ENCODE measurements at places on chromosomes 12 and 14.

DNA sequence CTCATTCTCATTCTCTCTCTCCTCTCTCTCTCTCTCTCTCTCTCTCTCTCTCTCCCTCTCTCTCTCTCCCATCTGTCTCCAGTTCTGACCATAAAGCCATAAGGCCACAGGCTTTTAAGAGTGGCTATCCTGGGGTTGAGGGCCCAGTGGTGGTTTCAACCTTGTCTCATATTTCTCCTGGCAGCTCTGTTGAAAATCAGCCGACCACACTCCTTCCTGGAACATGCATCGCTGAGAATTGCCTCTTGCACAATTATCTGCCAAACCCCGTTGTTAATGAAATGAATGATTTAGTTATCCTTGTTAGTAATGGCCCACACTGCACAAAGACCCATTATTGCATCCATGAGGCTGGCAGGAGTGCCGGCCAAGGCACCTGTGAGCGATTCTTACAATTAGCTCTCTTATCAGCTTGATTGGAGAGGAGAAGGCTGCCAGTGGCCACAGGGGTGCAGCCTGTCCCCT, 30.4 kb upstream of the KCNA5 start:
- DNase-seq: peak; percentile 25

DNA sequence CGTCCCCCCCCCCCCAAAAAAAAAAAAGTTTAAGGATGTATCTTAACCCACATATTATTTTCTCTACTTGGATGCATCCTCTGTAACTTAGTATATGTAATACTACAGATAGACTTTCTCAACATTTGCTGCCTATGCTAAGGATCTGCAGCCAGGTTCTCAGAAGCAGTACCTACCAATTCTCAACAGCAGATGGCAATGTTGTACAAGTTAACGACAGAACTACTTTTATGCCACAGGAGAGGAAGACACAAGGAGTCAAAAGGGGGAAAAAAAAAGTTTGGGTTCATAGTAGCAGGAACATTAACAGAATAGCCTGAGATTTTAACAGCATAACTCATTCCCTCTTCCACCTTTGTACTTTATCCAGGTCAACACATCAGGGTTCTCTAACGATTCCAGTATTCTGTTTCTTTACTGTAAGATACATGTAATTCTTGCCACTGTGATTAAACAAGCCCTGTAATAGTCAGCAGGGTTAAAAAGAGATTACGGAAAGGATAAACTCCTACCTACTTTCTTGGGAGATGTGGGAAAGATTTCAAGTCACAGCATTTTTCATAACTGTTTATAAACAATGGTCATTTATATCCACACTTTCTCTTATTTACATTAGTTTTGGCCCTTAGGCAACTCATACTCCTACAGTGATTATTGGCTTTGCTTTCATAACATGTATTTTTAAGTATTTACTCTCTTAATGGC, 5.7 kb upstream of the NEK9 start:
- DNase-seq: peak; percentile 85

- DNase-seq: no peak
Observed at GRCh38 chr12:54661048-54661447, 12.9 kb upstream of the DCD start.

GRCh38 chr12:60137513-60137912, 541.7 kb downstream of the SLC16A7 start:
- no peak for DNase-seq

DNA sequence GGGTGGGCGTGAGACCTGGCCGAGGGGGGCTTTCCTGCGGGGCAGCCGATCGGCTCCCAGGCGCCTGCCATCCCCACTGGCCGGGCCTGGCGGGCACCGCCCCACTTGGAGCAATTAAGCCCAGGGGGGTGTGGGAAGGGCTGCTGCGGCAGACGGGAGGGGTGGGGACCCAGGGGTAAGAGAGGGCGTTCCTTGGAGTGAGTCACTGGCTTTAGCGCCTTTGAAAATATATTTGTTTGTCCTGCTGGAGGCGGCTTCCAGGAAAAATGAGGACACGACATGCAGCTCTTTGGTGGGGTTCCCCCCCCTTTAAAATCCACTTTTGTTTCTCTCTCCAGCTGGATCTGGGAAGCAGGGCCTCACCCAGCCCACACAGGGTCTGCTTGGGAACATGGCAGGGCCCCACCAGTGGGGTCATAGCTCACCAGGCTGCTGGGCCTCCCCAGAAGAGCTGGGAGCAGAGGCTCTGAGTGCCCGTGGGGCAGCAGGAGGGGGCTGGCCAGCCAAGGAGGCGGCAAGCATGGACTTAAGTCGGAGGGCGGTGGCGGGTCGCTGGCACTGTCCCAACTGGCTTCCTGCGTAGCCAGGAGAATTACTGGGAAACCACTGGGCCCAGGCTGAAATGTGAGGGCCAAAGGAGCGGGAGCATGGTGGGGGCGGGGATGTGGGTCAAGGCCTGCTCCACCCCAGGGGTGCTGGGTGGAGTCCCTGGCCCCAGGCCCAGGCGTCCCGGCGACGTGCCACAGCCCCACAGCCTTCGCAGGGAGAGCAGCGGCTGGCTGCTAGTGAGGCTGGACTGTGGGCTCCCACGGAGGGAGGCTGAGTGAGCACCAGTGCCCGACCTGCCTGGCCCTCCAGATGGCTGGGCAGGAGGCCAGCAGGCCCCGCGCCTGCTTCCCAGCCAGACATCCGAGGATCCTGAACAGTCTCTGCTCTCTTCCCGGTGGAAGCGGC, 128.0 kb downstream of the RFLNA start:
- DNase-seq: peak; percentile 99

DNA sequence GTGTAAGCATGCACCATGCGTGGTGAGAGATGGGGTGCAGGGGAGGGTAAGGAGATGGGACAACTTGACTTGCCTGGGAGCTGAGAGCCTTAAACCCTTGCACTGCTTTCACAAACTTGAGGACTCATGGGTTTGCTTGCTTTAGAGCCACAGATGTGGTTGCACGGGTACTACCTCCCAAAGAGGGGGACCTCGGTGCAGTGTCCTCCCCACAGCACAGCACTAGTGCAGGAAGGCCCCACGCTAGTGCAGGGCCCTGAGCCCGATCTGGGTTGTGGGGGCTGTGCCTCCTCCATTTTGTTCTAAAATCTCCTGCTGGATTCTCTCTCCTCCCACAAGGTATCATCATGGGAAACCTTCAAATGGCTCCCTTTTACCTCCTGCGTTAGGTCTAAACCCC, 11.2 kb downstream of the KRT72 start:
- no peak for DNase-seq

GRCh38 chr12:3668479-3669165, 84.3 kb downstream of the CRACR2A start:
- peak; percentile 4 for DNase-seq

DNA sequence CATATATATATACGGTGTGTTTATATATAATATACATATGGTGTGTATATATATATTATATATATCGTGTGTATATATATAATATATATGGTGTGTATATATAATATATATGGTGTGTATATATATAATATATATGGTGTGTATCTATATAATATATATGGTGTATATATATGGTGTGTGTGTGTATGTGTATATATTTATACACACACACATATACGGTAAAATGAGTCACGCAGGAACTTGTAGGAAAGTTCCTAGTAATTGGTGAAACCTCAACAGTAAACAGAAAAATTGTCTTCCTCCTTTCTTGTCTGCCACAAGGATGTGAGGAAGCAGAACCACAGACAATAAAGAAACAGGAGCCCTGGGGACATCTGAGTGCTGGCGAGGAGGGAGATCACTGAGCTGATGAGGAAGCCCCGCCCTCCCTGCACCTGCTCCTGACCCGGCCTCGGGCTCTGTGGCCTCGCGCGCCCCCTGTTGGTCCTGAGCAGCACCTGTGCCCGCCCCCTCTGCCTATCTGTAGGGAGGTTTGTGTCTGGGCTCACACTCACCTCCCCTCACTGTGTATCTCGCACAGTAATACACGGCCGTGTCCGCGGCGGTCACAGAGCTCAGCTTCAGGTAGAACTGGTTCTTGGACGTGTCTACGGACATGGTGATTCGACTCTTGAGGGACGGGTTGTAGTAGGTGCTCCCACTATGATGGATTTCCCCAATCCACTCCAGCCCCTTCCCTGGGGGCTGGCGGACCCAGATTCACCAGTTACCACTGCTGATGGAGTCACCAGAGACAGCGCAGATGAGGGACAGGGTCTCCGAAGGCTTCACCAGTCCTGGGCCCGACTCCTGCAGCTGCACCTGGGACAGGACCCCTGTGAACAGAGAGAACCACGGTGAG, 1079.4 kb downstream of the TMEM121 start:
- DNase-seq: no peak

DNA sequence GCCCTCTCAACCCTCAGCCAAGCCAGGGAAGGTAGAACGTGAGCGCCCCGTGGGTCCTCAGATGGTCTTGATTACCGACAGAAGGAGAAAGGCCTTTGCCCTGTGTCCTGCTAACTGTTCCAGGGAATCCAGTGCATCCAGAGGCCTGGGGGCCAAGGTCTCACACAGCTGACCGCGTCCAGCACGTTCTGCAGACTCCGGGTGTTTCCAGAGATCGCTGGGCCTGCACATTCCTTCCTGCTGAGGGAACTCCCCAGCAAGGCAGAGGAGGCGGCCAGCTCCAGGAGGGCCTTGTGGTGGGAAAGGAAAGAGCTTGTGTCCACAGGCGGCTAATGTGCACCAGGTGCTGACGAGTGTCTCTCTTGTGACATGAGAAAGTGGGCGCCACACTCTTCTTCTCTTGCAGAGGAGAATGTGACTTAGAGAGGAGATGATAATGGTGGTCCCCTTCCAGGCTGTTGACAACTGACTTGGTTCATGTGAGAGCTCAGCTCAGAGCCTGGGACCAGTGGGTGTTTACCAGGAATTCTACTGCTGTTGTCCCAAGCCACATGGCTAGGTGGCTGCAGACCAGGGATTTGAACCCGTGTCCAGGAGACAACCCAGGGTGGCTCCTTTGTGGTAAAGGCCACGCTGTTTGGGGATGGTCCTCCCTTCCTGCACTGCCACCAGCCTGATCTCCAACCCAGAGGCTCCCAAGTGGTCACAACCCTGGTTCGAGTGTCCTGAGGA, 46.8 kb upstream of the DLK1 start:
- peak; percentile 62 for DNase-seq

DNA sequence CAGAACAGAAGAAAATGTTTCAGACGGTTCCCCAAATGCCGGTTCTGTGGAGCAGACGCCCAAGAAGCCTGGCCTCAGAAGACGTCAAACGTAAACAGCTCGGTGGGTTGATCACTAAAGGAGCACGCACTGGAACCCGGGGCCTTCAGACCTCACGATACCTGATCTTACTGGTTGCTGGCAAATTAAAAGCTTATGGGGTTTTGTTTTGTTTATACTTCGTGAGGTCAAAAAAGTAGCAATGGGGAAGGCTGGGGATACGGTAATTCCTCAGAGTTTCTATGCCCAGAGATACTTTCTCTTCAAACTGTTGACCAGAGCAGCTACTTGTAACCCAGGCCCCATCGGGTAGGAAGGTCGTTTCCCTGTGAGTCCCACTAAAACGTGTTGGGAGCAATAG, 1.7 kb downstream of the CDKN1B start:
- DNase-seq: peak; percentile 45

GRCh38 chr12:109295764-109296425, 13.2 kb downstream of the FOXN4 start:
- no peak for DNase-seq

DNA sequence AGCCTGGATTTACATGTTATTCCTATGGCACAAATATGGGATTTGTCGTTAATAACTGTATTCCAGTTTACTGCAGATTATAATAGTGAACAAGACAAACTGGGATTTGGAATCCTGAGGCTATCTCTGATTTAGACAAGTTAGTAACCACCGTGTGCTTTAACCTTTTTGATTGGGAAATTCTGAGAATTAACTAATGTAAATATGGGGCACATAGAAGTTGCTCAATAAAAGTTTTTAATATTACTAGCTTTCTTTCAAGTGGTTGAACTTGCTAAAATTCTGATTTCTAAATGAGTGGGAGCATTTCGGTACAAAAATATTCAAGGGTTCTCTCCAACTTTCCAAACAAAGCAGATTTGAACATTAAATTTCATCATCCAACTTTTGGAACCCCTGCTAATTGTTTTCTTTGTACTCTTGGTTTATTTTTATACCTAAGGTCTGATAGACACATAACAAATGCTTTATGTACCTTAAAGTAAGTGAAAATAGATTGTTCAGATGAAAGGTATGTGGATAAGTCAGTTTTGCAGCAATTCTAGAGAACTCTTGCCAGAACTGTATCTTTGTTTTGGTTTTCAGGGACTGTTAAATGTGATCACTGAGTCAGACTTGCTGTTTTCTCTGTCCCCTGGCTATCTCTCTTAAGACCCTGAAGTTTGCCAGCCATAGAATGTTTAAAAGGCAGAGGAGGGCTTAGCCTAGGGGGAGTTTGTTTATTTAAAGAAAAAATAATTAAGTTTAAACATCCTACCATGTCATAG, 57.5 kb downstream of the FRS2 start:
- peak; percentile 90 for DNase-seq

GRCh38 chr14:37081218-37081617, 91.2 kb downstream of the SLC25A21 start:
- DNase-seq: no peak

GRCh38 chr12:116672842-116673516, 64.9 kb downstream of the SPRING1 start:
- no peak for DNase-seq

DNA sequence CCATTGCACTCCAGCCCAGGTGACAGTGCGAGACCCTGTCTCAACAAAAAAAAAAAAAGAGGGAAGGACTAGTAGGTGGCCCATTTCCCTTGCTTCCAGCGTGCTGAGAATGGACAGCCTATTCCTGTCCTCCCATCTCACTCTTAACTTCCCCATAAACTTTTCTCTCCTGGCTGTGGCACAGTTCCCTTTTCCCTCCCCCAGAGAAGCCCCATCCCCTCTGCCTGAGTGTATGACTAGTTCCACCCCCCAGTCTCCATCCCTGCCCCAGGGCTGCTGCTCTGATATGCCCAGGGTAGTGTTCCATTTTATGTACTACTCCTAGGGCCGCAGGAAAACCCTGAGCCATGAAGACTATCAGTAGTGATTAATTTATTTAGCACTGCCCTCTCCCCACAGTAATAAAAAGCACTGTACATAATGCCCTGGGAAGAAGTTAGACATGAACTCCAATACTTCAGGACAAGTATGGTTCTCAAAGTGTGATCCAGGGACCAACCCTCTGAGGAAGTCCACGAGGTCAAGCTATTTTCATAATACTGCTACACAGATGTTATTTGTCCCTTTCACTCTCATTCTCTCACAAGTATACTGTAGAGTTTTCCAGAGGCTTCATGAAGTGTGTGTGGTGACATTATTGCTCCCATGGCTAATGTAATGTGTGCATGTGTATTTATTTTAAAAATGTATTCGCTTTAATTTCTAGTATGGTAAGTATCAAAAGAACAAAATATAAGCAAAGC, 11.5 kb upstream of the CHD4 start:
- no peak for DNase-seq

DNA sequence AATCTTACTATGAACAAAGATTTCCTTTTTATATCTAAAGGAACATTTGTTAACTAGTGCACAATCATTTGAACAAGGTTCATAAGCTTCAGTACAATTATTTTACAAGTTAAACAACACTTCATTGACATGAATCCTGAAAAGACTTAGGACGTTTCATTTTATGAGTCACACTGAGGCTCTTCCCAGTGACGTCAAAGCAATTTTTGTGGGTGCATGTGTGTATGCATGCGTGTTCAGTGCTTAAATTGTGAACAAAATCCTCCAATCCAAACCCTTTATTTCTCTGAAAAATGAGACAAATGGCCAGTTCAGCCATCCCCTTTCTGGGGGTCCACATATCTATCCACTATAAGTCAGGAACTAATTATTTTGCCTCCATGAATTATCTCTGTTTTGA, 2.9 kb downstream of the LMNTD1 start:
- no peak for DNase-seq

- no peak for DNase-seq
Observed at GRCh38 chr14:81303258-81303935, 82.6 kb upstream of the GTF2A1 start.

Measured in fibroblast of the aortic adventitia (primary cell).